Thoracic aorta (tissue), 2 donors: ENCODE measurements at places on chromosomes 11 and 22.

GRCh38 chr22:22604326-22605073 is 39.9 kb upstream of the GGTLC2 start:
- DNase-seq = no peak

- no peak for DNase-seq
Measured at GRCh38 chr22:20469110-20469868, 26.3 kb downstream of the KLHL22 start.

DNA sequence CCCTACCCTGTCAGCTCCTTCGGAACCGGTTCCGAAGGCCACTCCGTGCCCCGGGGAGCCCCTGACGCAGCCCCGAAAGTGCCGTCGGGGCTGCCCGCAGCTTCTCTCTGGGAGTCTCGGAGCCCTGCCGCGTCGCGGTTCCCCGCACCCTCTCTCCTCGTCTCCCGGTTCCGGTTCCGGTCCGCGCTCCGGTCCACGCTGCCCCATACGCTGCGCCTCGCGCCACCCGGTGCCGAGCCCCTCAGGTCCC is 618 bp downstream of the MTA2 start:
- DNase-seq = no peak

- DNase-seq = no peak
Measured at GRCh38 chr22:27480487-27480886, 321.1 kb downstream of the MN1 start.

- DNase-seq = no peak
Measured at GRCh38 chr11:113470233-113470632, 5.0 kb downstream of the DRD2 start.

GRCh38 chr11:113332023-113332422 is 17.6 kb downstream of the TTC12 start:
- no peak for DNase-seq

DNA sequence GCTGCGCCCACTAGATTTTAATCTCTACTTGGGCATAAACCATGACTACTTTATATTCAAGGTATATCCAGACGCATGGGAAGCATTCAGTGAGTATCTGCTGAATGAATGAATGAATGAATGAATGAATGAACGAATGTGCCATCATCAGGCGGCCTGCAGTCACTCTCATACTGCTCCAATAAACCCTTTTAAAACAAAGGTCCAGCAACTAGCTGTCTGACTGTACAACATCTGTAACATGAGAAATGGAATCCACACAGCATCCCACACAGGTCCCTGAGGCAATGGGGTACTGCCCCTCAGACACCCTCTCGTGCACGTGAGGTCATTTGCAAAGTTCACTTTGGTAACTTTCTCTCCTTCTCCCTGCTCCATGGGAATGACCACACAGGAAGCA is 147.5 kb downstream of the LARGE1 start:
- DNase-seq = no peak
